ENCODE measurements at places on chromosomes 4 and X. TPM values are rescaled to one million over a fixed set of nuclear protein-coding genes. Genes with fewer than 3 reads are reported as not detected.

DNA sequence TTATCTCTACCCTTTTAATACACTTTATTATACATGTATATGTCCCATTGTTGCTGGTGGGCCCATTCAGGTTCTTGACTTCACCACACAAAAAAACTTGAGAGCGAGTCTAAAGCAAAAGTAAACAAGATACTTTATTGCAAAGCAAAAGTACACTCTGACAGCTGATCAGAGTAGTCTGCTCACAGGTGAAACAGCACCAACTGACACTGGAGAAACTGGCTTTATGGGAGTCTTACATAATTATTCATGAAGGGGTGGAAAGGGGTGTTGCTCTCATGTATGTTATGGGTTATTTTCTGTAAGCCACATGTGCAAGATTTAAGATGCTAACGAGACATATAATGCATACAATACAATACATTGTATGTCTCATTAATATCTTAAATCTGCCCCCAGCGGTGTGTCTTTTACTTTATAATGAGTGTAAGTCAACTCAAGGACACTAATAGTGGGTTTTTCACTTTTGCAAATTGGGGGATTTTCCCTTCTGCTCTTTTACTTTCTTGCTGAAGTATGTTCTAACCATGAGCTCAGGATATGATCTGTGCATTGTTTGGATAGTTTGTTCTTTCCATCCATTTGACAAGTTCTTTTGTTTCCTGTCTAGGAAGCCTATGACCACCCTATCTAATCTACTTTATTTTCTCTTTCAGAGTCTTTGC, 256.1 kb upstream of the ITM2A start:
- no peak overlapping the region for H3K4me3 ChIP-seq
- H3K27me3 ChIP-seq = no peaks in the 10 kb centered on the region
- DNase-seq = no peak

DNA sequence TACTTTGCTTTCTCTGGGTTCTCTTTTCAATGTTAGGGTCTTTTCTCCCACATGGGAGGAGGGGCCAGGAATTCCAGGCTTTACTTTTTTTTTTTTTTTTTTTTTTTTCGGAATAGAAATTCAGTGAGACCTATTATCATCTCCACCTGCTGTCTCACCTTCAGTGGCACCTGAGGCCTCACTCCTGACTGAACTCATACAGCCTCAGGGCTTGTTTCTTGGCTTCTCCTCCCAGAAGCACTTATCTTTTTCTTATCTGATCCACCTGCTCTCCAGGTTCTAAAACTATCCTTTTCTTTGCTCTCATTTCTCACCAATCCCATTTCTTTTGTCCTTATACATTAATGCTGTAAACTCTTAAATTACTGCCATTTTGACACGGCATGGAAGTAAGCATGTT, 117.3 kb upstream of the PPP3CA start:
- H3K4me3 ChIP-seq = no peak overlapping the region
- H3K27ac ChIP-seq = no peak overlapping the region
- no peaks in the 10 kb centered on the region for H3K36me3 ChIP-seq

- no peak for DNase-seq
- H3K27ac ChIP-seq = no peak overlapping the region
- H3K4me3 ChIP-seq = no peak overlapping the region
- no peaks in the 10 kb centered on the region for H3K36me3 ChIP-seq
- H3K4me1 ChIP-seq = peaks cover 2% of the 10 kb centered on the region
- H3K27me3 ChIP-seq = peaks cover 25% of the 10 kb centered on the region
Observed at GRCh38 chr4:16677001-16677944, 221.2 kb downstream of the LDB2 start.

GRCh38 chr4:189021831-189022230, 882.6 kb downstream of the TRIML1 start:
- peak overlapping the region; percentile 64 for H3K27ac ChIP-seq
- H3K27me3 ChIP-seq = no peaks in the 10 kb centered on the region
- no peak for DNase-seq
- no peaks in the 10 kb centered on the region for H3K36me3 ChIP-seq

DNA sequence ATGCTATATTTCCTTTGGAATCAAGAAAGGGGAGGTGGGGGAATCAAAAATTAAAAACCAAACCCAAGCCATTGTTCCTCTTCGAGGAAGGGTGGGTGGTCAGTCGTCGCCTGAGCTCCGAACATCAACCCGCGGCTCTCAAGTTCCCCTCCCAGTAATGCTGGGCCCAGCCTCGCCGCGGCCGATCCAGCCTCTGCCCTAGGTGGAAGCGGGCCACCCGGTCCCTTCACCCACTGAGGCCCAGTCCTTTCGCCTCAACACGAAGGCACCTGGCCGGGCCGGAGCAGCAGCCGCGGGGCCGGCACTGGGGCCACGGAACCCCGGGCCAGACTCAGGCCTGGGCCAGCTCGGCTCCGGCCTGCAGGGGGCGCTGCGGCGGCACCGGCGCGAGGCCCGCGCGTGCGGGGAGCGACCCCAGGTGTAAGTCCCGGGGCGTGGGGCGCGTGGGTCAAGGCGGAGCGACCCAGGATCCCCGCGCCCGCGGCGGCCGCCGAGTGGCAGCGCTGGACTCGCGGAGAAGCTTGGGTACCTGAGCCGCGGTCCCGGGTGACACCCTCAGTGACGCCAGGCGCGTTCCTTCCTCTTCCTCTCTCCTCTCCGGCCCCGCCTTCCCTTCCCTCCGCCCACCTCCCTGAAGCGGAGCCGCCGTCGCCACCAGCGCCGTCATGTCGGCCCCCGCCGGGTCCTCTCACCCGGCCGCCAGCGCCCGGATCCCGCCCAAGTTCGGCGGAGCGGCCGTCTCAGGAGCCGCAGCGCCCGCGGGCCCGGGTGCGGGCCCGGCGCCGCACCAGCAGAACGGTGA, at the start of gene SEC24B:
Gene SEC24B, plus strand, starts transcription at position 611 of the 802 bp plus-strand sequence. Its CDS starts 55 bp downstream, at position 666.
- peak; percentile 88 for DNase-seq
- H3K27me3 ChIP-seq = no peaks in the 10 kb centered on the region
- peak within 1 kb of the TSS; percentile 96 for H3K27ac ChIP-seq
- peak within 1 kb of the TSS; percentile 81 for H3K4me3 ChIP-seq

- no peak for DNase-seq
- peaks cover 18% of the 10 kb centered on the region for H3K36me3 ChIP-seq
- no peaks in the 10 kb centered on the region for H3K27me3 ChIP-seq
- H3K27ac ChIP-seq = no peak overlapping the region
Observed at GRCh38 chrX:130415201-130415600, 13.4 kb downstream of the RBMX2 start.

The REPS2 gene
- 5.2 TPM for total RNA-seq

The PHKA2 gene
- 72.2 TPM for total RNA-seq

The ZNF711 gene
- 54.1 TPM for total RNA-seq

The PLP2 gene
- 37.5 TPM for total RNA-seq
